Stimulated activated CD8-positive, alpha-beta memory T cell treated with anti-CD3 and anti-CD28 coated beads, Interleukin-12 subunit alpha, Interleukin-12 subunit beta, amount 100 ng/mL, for 1 hour (primary cell): ENCODE measurements at places on chromosomes 1 and 21.

- DNase-seq, result no peak
Measured at GRCh38 chr1:91557039-91557690, 56.5 kb downstream of the CDC7 start.

DNA sequence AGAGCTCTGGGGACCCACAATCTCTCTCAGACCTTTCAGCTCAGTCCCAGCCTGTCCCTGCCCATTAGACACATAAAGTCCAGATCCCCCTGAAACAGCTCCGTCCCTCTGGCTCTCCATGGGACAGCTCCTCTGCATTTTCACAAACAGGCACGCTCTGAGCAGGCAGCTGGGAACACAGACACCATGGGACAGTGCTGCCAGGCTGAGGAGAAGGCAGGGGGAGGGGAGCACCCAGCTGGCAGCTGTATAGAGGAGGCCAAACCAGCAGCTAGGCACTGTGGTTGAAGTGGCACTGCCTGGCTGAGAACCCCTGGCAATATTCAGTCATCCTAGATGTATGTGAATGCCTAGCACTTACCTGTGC lies 2.0 kb downstream of the TMEM63A start:
- DNase-seq, result no peak

DNA sequence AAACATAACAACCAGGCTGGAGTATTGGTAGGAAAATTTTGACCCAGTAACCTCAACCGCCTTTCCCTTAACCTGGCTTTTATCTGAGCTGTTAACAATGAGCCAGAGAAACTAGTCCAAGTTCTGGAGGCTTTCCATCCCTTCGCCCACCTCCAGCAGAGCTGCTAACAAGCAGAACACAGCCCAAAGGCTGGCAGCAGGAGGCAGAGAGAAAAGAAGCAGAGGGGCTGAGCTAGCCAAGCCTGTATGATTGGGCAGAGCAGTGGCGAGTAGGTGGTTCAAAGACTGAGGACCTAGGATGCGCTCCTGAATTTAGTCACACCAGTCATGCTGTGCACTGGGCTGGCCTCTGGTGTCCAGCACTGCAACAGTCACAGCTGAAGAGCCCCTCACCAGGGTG lies 123.0 kb downstream of the TNR start:
- DNase-seq, result no peak

DNA sequence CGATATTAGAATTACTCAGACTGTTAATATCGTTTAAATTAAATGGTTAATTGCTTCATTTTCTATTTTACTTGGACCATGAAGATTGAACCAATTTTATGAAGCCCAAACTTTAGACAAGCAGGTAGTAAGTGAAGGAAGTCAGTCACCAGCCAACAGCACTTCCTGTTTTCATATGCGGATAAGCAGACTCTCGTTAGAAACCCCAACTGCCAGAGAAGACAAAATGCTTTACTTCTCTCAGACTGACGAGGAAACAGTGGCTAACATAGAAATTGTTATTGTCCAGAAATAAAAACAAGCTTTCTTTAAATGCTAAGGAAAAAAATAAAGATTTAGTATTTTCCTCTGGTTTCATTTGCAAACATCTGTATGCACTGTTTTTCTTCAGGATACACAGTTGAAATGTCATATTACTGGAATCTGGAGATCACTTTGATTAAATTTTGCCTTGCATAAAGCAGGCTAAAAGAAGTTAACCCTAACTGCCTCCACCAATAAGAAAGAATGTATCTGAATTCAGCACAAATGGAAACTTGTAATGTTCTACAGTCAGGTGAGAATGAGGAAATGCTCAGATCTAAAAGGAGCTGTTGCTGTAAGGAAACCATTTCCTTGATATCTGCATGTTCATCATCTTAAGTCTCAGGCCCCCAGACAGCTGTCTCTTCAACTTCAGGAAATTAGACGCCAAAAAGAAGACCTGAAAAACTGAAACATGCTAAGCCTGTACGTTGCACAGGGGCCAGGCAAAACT lies 129.8 kb upstream of the SAMSN1 start:
- no peak for DNase-seq
